ENCODE measurements at places on chromosomes 3 and 15.

GRCh38 chr3:12345141-12345561, 56.3 kb downstream of the PPARG start:
- no peak for DNase-seq

DNA sequence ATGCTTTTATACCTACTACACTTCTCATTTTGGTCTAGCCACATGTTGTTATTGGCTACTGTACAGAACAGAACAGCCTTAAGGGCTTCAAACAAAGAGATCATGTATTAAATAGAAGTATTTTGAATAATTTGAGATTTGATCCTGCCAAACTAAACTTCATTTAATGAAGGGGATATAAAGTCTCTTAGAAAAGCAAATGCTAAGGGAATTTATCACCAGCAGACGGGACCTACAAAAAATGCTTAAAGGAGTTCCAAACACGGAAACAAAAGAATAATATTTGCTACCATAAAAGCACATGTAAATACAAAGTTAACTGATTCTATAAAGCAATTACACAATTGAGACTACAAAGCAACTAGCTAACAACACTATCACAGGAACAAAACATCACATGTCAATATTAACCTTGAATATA, 23.6 kb upstream of the FMN1 start:
- DNase-seq: no peak

GRCh38 chr15:64396789-64397188, 9.2 kb downstream of the TRIP4 start:
- no peak for DNase-seq

DNA sequence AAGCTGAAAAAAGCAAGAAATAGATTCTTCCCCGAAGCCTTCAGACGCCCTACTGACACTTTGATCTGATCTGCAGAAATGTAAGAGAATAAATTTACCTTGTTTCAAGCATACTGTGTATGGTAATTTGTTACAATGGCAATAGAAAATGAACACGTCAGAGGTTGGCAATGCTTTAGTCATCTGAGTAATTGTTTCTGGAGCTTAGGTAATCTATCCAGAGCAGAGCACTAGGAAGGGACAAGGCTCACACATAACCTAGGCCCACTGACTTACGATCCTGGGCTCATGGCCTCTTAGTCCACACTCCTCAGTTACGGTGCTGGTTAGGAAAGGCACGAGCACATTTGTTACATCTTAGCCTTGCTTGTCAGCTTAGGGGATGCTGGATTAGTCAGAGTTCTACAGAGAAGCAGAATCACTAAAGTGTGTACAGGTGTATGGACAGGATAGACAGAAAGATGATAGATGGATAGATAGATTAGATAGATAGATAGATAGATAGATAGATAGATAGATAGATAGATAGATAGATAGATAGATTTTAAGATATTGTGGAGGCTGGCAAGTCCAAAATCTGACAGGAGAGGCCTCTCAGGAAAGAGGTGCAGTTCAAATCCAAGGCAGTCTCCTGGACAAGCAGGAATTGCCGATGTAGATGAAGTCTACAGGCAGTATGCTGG, 46.8 kb upstream of the TBC1D23 start:
- no peak for DNase-seq

Data from CD4-positive, alpha-beta T cell treated with Interleukin-6 for 4 hours (primary cell).